Trophoblast cell (in vitro differentiated cells and primary cell): ENCODE measurements at places on chromosomes 16 and 17.
A peak's percentile ranks its signal among the peaks of the same experiment; 100 is the strongest.

GRCh38 chr16:86176462-86176861 is 277.5 kb downstream of the IRF8 start:
- DNase-seq, result no peak

DNA sequence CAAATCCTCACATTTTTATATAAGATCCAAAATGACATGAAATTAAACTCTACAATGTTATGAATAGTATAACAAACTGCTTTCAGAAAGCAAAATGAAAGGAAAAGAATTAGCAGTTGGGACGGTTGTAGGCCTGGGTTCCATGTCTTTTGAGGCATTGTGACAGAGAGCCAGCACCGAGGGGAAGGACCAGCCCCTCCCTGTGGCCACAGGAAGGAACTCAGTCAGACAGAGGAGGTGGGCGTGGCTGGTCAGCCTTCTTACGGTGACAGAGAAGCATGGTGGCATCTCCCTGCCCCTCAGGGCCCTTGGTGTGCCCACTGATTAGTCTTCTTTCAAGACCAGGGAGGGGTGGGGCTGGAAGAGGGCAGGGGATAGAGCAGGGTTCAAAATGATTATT is 5.7 kb downstream of the ZNF319 start:
- peak; percentile 69 for DNase-seq

GRCh38 chr17:48282303-48282702 is 147.7 kb downstream of the SKAP1 start:
- no peak for DNase-seq

- no peak for DNase-seq
These were observed 10.2 kb downstream of the MYO19 start for GRCh38 chr17:36524428-36524876.

DNA sequence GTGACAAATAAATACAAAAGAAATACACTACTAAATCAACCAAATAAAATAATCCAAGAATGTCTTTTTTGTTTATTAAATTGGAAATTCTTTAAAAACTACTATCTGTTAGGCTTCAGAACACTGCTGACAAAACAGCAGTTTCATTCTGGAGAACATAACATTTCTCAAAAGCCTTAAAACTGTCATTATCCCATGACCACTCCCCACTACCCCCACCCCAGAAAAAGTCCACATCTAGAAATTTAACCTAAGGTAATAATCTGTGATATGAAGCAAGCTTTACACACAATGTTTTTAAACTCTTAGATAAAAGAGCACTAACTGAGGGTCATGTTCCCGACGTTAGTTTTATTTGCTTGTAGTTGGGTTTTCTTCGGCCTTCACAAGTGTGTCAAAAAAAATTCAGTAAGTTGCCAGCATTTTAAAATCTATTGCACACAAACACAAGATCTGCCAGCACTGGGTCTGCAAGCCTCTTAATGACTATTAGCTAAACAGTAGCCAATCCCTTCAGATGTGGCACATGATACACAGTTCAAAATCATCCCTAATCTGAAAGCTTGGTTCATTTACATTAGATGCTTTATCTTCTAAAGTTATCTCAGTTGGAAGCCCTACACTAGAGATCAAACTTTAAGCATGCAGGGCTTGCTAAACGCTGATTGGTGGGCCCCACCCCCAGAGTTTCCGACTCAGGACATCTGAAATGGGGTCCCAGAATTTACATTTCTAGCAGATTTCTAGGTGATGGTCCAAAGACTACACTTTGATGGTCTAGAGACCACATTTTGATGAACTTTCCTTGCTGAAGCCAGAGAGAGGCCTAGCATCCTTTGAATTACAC is 75.2 kb downstream of the KANSL1 start:
- DNase-seq, result no peak

- no peak for DNase-seq
These were observed 14.7 kb downstream of the RARA start for GRCh38 chr17:40323391-40324381.

GRCh38 chr17:51610155-51610554 is 349.8 kb downstream of the UTP18 start:
- no peak for DNase-seq

DNA sequence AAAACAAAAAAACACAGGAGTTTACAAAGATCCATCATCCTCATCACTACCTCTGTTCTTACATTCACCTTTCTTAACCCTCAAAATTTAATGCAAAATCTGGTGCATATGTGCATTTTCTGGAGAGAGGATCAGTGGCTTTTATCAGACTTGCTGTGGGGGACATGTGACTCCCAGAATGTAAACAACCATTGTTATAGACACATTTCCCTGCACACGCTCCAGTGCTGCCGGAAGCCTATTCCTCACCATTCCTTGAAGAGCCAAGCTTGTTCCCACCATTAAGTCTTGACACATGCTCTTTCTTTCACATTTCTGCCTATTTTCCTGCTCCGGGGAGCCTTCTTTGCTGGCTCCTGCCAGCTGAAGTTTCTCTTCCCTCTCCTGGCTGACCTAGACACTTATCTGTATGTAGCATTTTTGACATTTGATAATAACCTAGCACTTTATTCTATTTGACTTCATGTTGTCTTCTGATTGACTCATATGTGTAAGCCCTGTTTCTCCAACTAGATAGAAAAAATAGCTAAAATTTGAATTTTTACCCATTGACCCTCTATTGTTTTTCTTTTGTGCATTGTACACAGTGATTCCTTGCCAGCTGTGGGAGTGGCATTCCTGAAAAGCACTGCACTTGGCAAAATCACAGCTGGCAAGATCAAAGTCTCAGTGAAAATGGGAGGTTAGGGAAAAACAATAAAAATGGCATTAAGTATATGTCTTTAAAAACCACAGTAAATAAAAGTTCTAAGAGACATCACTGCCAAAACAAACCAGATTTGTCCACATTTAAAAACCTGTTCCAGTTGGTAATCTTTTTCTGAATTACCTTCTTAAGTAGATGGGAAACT is 76.8 kb upstream of the CIBAR2 start:
- DNase-seq, result no peak

DNA sequence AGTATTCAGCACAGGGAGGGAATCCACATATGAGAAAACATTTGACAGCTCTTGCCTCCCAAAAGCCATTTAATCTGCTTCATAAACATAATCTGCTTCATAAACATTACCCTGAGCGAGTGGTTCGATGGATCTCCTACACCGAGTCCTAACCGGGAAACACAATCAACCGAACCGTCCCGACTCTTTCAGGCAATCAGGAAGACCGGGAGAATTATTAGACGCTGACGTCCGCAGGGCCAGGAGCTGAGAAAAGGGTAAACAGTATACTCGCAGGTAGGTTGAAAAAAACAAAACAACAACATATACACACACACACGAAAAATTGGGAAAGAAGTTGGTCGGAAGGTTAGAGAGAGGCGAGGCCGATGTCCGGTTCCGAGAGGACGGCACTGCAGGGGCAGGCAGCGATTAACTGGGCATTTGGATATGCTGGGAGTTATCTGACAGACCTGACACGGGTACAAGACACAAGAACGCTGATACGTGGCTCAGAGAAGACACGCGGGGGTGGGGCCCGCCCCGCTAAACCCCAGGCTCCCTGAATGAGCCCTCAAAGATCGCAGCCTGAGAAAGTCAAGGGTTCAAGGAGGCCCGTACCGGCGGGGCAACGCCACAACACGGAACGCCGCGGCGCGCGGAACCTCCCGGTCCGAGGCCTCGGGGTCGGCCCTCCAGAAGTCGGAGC is 585 bp downstream of the AP1G1 start:
- DNase-seq, result peak; percentile 52
